IPS-NIHi11 (cell line): ENCODE measurements at places on chromosomes 1 and 21.

DNA sequence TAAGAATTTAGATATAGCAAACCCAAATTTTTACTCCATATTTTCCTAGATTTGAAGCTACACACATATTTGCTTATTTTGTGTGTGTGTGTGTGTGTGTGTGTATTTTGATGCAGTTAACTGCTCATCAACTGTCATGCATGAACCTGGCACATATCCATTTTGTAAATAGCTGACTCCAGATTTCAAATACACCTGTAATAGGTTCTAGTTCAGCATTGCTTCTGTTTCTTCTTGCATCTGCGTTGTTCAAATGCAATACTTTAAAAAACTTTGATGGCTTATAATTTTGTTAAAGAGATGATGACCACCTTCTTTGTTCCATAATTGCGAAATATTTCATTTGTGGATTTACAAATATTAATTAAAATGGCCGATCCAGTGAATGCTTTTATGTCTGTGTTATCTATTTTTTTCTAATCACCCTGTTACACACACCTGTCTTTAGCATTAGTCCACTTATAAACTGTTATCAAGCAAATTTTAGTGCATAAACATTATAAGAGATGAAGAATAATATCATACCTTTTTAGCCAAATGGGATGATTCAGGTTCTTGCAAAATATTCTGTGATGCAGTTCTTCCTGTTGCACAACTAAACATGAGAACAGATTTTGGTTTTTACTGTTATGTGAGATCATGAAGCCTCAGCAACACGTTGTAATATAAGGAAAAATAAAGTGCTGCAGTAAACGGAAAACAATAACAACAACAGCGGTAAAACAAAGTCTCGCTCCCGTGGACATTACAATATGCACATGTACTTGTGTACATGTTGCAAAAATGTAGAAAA, 12.7 kb upstream of the S100A11 start:
- DNase-seq, result no peak

GRCh38 chr1:30692201-30692947, 31.0 kb downstream of the MATN1 start:
- DNase-seq, result no peak

DNA sequence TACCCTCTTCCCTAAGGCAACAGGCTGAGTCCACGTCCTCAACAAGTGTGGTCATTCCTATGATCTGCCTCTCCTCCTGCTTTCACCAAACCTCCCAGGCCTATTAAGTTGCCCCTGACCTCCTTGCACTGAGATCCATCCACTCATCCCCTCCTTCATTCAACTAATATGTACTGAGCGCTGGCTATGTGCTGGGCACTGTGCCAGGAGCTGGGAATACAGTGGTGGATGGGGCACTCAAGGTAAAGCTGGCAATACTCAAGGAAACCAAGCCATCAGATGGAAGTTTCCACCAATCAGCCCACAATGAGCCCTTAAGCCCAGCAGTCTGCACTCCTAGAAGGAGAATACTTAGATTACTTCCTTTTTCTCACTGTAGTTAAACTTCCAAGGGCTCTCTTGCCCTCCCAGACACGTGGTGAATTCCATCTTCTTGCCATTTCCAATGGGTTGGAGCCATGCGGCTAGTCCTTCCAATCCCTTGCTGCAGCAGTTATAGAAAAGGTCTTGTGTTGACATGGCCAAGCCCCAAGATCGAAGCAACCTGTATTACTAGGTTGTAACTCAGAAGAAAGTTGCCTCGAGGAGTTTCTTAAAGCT, 279.9 kb upstream of the RUNX1 start:
- no peak for DNase-seq

DNA sequence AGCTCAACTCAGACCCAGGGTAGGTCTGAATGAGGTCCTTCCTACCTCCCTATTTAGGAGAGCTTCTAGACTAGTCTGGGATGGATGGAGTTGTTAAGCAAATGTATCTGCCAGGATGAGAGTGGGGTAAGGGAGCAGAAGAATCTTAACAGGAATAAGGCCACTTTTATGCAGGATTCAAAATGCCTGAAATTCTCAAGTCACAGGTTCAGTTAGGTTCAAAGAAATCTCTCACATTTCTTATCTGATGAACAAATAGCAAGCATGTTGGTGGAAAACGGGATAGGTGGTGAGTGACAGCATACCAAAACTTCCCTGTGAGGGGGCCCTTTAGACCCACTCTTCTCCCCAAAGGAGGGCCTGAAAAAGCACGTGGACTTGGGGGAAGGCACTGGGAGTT, 3.0 kb downstream of the SLAMF9 start:
- DNase-seq, result no peak

DNA sequence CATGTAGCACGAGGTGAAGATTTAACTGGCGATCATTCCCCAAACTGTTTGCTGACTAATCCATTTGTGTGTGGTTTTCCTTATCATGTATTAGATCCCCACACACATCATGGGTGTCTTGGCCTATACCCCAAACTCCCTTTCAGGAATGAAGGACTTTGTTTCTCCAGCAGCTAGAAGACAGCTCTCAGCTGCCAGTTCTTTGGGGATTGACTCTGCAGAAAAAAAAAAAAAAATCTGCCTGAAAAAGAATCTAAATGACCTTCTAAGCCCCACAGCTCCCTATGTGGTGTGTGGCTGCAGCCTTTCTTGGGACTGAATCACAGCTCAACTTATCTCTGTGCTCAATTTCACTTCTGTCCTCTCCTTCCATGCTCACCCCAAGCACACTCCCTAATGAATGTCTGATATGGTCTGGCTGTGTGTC, 256.3 kb upstream of the DUSP10 start:
- DNase-seq, result no peak

DNA sequence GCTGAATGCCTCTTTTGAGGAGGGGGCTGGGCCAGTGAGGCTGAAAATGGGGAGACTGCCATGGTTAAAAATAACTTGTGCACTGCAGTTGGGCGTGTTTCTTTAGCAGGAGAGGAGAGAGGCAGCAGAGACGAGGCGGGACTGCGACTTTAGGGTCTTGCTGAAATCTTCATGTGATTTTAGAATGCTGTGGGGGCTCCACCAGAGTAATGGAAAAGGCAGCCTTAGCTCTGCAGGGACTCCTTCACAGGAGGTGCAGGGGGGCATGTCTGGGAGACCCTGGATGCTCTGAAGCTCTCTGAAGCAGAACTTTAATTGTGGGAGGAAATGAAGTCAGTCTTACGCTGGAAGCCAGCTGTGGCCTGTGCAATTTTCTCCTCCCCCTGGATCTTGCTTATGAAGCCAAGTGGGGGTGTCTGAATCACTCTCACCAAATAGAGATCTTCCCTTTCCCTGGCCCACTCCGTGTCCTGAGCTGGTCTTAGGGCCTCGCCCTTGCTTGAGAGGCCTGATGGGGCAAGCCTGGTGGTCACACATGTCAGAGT, 60.8 kb downstream of the NDUFS5 start:
- no peak for DNase-seq

- no peak for DNase-seq
Observed at GRCh38 chr1:76137746-76138145, 63.2 kb downstream of the ST6GALNAC3 start.

- no peak for DNase-seq
Observed at GRCh38 chr1:165060285-165060793, 296.2 kb downstream of the LMX1A start.

DNA sequence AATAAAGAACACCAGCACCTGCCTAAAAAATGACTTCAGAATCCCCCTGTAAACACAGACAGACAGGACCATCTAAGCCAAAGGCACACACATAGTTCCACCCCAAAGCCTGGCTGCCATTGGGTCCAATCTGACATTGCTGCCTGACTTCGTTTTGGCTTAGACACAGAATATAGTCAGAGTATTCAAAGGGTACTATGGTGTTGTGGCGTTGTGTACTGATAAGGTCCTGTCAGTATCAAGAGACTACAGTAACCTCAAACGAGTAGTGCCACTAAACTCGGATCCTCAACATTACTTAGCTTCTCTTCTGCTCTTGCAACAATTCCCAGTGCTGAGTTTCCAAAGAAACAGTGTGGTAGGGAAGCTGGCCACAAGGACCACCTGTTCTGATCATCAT, 169.3 kb upstream of the NR5A2 start:
- no peak for DNase-seq

GRCh38 chr1:81682490-81682889, 118.2 kb upstream of the ADGRL2 start:
- peak; percentile 32 for DNase-seq

- no peak for DNase-seq
Observed at GRCh38 chr1:2215909-2216766, 12.0 kb upstream of the SKI start.

- peak; percentile 98 for DNase-seq
Observed at GRCh38 chr1:21622466-21623315, 46.5 kb downstream of the RAP1GAP start.

DNA sequence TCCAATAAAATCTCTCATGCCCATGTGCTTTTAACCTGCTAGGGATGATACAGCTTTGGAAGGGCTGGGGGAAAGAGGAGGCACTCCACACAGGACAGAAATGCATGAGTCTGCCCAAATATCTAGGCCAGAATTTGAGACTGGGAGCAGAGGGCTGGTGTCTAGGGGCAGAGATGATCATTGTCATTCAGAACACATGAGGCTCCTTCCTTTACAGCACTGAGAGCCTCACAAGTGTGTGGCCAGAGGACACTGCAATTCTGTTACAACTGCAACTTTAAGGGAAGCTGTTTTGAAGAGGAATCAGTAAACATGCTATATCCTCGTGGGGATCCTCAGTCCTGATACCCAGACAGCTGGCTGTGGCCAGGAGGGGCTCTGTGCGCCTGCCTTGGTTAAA, 541.3 kb downstream of the OMA1 start:
- peak; percentile 10 for DNase-seq

DNA sequence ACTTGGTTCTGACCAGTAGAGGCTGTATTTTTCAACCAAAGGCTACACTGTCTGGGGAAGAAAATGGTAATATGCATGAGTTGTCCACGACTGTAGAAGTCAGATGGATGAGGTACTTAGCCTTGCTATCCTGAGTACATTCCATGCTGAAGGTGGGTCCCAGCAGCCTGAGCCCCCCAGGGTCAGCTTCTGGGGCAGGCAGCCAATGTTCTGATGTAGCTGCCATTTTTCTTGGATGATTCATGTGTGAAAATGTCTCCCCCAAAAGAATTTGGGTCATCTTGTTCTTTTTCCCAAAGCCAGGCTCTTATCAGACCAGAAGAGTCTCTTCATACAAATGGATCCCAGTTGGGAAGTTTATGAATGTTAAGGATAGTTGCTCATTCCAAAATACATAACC, 172.2 kb upstream of the UBE2U start:
- no peak for DNase-seq

- DNase-seq, result no peak
Observed at GRCh38 chr1:97621955-97622354, 298.9 kb downstream of the DPYD start.

DNA sequence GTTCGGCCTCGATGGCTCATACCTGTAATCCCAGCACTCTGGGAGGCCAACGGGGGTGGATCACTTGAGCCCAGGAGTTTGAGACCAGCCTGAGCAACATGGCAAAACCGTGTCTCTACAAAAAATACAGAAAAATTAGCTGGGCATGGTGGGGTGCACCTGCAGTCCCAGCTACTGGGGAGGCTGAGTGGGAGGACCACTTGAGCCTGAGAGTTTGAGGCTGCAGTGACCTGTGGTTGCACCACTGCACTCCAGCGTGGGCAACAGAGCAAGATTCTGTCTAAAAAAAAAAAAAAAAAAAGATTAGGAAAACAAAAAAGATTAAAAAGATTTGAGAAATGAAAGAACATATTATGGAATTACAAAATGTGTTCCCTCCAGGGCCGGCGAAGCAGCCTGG, 18.4 kb upstream of the IFNAR2 start:
- no peak for DNase-seq

- DNase-seq, result no peak
Observed at GRCh38 chr1:182185136-182185535, 123.6 kb upstream of the ZNF648 start.

DNA sequence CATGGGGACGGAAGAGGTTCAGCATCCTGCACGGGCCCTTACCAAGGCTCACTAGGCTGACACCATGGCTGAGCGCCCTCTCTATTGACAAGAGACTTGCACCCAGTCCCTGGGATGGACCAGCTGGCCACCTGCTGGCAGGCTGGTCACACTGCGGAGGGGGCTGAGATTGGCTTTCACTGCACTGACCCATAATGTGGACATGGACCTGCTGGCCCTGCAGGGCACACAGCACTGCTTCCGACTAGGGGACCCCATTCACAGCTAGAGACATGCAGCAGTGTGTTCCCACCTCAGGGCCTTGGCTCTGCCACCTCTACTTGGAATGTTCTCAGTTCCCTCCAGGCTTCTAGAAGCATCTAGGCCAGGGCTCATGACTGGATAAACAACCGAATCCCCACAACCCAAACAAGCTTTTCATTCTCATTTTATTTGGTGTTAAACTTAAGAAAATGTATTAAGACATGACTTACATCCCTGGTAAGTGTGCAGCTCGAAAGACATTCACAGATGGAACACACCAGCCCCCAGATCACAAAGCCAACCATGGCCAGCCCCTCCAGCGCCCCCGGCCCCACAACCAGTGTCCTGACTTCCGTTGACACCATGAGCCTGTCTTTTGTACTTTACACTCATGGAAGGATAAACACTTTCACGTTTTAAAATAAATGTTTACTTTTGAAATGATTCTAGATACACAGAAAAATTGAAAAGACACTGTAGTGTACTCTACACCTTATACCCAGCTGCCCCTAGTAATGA, 9.3 kb upstream of the SRARP start:
- DNase-seq, result peak; percentile 66

DNA sequence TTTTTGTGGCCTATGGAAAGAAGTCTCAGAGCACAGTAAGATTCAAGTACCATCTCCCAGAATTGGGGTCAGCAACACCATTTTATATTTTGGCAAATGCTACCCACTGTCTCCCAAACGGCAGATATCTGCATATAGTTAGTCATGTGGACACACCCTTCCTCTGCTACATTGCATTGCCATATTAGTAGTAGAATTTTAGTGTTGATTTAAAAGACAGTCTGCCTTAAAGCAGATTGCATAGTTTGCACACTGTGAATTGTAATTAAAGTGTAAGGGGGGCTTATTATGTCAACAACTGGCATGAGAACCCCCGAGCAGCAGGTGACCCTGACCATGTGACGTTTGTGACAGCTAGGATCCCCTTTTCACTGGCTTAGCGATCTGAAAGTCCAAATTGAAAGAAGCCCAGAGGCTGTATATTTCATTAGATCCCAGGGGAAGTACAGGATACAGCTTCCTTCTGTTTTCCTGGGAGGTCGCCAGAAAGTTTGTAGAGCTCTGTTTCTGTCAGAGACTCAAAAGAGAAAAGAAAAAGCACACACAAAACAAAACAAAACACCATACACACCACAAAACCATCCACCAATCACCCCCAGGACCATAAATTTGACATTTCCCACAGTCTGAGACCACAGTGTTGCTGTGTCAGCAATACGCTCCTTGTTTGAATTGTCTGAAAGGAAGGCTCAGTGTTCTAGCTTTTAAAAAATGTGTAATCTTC, 172.4 kb downstream of the NFIA start:
- no peak for DNase-seq

GRCh38 chr1:190262538-190262937, 215.1 kb downstream of the BRINP3 start:
- DNase-seq, result no peak

DNA sequence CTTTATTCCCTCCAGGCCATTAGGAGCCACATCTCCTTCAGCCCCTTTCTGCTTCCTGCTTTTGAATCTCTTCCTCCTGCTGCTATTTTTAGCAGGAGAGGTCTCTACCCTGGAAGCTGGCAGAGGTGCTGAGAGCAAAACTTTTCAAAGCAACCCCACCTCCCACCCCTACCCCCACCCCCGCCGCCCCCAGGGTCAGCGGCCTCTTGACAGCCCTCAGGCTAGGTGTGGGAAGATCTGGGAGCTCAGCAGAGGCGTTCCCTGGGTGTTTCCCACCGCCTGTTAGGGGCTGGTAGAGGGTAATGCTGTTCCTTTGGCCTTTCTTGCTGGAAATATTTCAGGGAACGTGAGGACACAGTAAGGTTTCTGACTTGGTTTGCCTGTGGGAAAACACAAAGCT, 112.5 kb upstream of the CACHD1 start:
- DNase-seq, result peak; percentile 52
